ENCODE measurements at places on chromosomes 5 and 9. TPM values are rescaled to one million over a fixed set of nuclear protein-coding genes. Genes with fewer than 3 reads are reported as not detected.
A peak's percentile ranks its signal among the peaks of the same experiment; 100 is the strongest.

- DNase-seq: no peak
Observed at GRCh38 chr5:102961671-102962070, 158.3 kb downstream of the GIN1 start.

DNA sequence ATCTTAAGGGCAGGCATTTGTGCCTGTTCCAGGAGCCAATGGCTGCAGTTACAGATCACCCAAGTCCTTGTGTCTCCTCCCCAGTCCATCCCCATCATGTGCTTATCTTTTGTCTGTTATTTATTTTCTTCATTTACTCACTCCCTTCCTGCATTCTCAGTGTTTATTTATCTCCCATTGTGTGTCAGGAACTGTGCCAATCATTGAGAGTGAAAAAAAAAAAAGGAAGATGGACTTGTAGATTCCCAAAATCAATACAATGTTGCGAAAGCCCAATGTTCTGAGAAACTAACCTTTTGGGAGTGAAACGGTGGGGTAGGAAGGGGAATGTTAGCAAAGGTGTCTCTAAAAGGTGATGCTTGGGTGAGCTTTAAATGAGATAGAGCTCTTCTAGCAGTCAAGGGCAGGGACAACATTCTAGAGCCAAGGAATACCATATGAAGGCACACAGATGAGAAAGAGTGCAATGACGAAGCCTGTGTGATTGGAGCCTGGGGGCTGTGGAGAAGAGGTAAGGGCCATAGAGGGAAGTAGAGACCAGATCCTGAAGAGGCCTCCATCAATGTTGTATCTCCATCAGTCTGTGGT is 53.0 kb downstream of the CMYA5 start:
- DNase-seq: no peak

GRCh38 chr9:114898741-114899140 is 31.6 kb downstream of the TNFSF8 start:
- DNase-seq: peak; percentile 56

DNA sequence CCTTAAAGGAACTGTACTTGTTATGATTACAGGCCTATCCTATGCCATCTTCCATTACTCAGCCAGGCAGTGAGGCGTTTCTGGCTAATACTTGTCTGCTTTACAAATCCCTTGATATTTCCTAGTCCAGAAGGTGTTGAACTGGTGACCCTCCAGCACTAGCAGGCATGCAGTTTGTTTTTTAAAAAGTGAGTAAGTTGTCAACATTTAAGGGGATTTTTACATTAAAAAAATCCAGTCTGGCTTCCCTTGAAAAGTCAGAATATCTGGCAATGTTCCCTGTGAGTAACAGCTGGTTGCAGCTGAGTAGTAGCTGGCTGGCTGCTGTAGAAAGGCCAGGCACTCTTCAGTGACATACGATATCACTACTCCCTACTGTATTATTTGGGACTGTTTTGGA is 21.8 kb downstream of the GRIN3A start:
- no peak for DNase-seq

- no peak for DNase-seq
Observed at GRCh38 chr9:108780942-108781734, 74.6 kb downstream of the ACTL7B start.

DNA sequence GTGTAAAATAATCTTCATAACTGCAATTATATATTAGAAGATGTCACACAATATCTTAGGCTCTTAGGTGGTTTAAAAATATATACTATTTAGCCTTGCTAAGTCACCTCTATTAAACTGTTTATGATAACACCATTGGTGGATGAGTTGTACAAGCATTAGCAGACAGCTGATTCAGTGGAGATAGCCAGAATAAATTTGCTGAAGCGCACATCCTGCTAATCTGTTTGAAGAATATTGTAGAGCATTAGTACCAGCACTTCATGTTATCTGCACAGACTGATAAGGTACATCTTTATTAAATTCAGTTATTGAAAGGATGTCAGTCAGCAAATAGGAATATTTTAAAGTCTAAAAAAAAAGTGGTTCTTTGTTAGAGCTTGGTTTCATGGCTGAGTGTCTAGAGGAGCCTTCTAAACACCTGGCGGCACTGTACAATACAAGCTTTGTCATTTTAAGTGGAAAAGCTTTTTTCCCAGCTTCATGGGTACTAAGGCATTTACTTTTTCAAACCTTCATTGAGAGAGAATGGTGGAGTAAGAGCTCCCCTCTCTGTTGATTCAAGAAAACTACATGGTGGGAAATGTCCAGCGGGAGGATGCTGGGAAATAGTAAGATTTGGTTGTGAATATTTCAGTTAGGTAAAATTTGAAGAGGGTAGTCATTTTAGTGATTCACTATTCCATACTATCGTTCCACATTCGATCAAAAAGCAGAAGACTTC is 275.1 kb downstream of the SLF1 start:
- no peak for DNase-seq

- DNase-seq: no peak
Observed at GRCh38 chr5:74519161-74519571, 121.4 kb downstream of the ENC1 start.

- DNase-seq: no peak
Observed at GRCh38 chr9:96777426-96777864, 442 bp downstream of the ZNF510 start.

DNA sequence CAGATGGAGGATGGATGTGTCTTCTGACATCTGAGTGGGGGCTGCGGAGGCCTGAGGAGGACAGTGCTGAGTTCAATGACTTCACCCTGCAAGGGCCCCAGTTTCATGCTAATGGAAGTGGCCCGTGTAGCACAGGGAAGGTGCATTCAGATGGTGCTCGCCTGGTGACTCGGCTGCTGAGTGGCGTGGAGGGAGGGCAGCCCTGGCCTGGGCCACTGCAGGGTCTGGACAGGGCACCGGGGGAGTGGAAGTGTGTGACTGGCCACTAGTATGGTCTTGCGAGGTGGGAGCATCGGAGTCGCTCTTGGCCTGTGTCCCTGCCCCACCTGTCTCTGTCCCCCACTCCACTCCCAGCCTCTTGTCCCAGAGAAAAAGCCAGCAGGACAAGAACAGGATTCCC is 1.7 kb upstream of the SLC9A3 start:
- no peak for DNase-seq

GRCh38 chr5:98060148-98060547 is 713.3 kb upstream of the RGMB start:
- DNase-seq: no peak

DNA sequence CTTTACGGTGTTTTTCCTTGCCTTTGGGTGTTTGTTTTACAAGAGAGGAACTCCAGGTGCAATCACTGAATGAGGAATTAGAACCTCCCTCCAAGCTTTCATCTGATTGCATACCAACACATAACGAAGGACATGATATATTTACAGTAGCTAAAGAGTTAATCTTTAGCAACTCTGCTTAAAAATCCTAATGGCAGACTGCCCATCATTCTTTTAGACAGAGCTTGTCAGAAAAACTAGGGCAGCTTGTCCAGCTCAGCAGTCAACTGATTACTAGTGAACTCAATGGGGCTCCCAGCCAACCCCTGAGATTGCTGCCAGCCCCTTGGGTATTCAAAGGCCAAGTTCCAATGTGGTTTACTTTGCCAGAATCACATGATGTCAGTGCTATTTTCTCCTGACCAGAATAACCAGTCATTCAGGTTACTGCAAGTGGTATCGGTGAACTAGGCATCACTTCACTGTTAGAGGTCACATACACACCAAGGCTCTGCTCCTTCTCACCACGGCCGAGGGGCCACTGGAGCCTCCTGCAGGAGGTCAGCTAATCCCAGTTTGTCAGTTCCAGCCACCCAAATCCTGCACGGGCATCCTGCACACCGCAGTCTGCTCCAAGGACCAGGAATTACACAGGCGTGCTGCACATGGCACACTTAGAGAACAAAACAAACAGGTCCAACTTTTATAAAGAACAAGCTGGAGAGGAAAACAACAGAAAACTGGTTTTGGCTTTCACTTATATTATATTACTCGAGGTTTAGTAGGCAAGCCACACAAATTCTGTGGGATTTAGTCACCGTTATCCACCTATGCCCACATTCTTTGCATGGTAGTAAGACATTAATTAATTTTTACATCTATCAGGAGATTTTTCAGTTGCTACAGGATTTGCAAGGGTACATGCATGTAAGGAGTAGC is 62.5 kb downstream of the NFIB start:
- DNase-seq: peak; percentile 85

DNA sequence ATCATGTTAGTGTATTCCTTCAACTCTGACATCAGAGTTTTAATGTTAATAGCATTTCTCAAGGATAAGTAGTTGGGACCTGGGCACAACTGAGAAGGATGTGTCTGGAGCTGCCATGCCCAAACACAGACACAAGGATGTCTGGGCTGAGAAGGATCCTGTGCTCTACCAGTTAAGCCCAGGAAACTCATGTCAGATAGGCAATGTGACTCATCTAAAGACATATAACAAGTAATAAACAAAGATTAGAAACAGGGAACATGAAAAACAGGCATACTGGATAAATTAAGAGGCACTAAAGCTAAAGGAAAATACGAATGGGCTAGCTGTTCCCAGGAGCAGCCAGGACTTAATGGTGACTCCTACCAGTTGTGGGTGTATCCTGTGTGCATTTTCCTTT is 9.1 kb upstream of the EGFLAM start:
- DNase-seq: no peak

DNA sequence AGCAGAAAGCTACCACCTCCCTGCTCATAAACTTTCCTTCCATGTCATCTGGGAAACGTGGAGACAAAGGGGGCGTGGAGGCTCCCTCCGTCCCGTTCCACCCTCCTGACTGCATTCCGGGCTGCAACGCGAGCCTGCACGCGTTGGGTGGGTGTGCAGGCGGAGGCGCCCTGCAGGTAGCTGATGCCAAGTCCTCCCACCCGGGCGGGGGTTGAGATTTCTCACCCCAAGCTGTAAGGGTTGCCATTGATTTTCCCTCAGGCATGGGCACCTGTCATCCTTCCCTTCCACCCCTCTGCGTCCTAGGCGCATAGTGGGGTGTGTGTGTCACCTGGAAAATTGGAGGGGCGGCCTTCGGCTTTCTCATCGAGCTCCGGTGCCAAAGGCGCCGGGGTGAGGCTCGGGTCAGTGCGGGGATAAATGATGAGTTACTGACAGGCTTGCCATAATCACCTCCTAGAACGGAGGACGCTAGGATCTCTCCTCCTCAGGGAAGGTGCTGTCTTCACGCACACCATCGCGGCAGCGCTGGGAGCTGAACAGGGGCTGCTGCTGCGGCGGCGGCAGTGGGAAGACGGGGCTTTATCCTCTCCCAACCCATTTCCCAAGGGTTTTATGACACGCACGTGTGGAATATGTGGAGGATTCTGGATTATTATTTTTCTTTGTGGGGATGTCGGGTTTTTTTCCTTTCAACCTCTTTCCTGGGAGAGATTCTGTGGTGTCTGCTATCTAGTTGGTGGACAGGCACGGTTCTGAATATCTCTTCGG is 973 bp downstream of the PLPPR1 start:
- peak; percentile 33 for DNase-seq

- no peak for DNase-seq
Observed at GRCh38 chr9:95762322-95762721, 113.2 kb upstream of the ERCC6L2 start.

- DNase-seq: no peak
Observed at GRCh38 chr5:109939116-109939682, 249.5 kb downstream of the MAN2A1 start.

- no peak for DNase-seq
Observed at GRCh38 chr9:135471791-135472640, 7.6 kb upstream of the PPP1R26 start.

DNA sequence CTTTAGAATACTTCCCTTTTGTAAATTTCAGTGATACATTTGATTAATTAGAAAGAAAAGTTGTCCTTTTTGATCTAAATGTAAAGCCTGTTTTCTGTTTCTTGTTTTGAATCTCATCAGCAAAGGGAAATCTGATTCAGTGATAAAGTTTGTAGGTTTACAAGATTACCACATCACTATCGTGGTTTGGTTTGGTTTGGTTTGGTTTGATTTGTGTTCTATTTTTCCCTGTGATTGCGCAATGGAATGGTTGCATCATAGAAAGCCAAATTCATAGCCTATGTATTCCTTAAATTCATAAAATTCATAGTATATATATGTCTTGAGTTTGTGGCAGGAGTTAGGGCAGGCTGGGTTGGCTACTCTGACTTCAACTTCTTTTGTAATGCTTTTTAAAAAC is 15.2 kb downstream of the SRFBP1 start:
- no peak for DNase-seq

GRCh38 chr5:147617191-147617606 is 107.3 kb upstream of the DPYSL3 start:
- DNase-seq: no peak

DNA sequence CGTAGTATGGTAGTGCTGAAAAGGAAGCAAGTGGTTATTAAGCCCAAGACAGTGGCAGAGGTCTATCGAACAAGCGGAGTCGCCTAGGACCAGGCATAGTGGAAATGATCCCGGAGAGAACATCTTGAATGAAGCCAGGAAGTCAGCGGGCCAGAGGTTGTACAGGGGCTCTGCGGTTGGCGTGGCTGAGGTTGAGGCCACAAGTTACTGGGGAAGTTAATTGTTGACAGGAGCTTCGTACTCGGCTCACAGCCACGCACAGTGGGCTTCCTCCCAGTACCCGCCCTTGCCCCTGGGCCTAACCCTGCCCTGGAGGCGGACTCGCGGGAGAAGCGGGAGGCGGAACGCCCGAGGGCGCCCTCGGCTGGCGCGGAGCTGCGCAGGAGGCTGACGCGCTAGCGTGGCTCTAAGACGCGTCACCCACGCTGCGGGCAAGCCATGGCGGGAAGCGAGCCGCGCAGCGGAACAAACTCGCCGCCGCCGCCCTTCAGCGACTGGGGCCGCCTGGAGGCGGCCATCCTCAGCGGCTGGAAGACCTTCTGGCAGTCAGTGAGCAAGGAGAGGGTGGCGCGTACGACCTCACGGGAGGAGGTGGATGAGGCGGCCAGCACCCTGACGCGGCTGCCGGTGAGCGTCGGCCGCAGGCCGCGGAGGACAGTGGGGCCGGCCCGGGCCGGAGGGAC is at the start of gene FBXO4:
FBXO4 (plus strand) TSS at position 410 of the 683 bp plus-strand sequence; CDS start at position 439, 29 bp downstream.
- DNase-seq: peak; percentile 91

DNA sequence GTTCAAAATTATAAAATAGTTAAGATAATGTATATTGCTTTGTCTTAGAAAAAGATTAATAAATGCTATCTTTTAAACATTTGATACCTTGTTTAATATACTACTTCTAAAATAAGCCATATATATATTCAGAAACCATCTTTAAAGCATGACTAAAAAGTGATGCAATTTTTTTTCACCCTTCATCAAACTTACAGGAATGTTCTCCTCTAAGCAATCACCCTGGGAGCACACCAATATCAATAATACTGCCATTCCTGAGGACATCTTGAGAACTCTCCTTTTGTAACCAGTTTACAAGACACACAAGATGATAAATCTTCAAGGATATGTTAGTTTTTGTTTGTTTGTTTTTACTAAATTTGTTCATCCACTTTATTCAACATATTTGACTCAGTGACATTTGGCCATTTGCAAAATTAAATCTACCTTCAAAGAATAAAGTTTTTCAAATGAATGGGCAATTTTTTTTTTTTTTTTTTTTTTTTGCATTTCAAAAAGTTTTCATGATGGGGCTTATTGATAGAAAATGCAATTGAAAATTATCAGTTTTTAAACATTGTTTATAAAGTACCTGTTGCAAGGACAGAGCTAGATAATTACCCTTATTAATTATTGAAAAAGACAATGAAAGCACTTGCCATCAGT is 17.2 kb downstream of the FOXD1 start:
- no peak for DNase-seq

GRCh38 chr5:4862500-4862899 is 277.6 kb upstream of the ADAMTS16 start:
- no peak for DNase-seq

The SPINK4 gene
- not detected for total RNA-seq

The HMCN2 gene
- total RNA-seq: 10.4 TPM

The MYOT gene
- 10.8 TPM for total RNA-seq

The CCDC187 gene
- 0.04 TPM for total RNA-seq

The RNF14 gene
- total RNA-seq: 131 TPM

The LRRC70 gene
- 0.70 TPM for total RNA-seq

The GPX3 gene
- total RNA-seq: 994 TPM

The N4BP3 gene
- total RNA-seq: 6.6 TPM
